ENCODE measurements at places on chromosomes 3 and 15. TPM values are rescaled to one million over a fixed set of nuclear protein-coding genes. Genes with fewer than 3 reads are reported as not detected.
A peak's percentile ranks its signal among the peaks of the same experiment; 100 is the strongest.

MCTP2 gene
- total RNA-seq = 31.6 TPM

PLAAT1 gene
- not detected for total RNA-seq

TWF2 gene
- 35.8 TPM for total RNA-seq

SPSB4 gene
- total RNA-seq = 18.2 TPM

CTXN2 gene
- total RNA-seq = 0.52 TPM

COL6A5 gene
- not detected for total RNA-seq

XRN1 gene
- total RNA-seq = 37.2 TPM

CTNNB1 gene
- 266 TPM for total RNA-seq

DNA sequence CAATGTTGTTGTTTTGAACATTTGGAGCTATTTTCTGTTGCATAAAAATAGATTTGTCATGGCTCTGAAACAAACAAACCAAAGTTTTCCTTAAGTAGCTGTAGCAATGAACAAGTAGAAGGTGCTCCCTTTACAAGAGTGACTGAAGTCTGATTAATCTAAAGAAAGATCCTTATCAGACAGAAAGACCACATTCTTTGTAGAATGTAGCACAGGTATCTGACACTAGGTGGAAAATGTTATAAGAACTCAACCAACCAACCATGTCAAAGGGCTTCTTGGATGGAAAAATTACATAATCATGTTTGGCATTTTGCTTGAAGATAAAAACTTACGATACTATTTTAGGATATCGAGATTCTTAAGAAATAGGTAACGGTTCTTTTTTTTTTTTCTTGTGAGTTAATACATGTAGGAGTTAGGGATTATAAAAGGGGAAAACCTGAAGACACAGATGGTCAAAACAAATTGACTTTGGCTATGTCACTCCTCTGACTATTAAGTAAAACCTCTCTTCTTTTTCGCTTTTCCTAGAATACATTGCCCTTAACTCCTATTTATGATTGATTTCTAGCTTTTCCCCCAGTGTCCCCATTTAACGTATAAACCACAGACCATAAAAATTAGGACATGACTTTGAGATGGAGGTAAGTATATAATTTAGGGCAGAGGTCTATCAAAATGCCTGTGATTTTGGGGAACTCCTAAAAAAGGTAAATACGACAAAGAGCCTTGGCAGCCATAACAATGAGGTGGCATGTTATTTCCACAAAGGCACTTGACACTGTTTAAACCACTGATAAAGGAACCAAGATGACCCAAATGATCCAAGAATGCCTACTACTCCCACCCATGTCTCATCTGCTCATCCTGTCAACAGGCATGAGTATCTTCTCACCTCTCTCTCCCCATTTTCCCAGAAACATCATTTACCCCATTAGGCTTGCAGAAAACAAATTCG is 72.0 kb downstream of the CCR4 start:
- DNase-seq = no peak
- no peak overlapping the region for H3K27ac ChIP-seq
- H3K4me3 ChIP-seq = no peak overlapping the region
- H3K27me3 ChIP-seq = no peaks in the 10 kb centered on the region

DNA sequence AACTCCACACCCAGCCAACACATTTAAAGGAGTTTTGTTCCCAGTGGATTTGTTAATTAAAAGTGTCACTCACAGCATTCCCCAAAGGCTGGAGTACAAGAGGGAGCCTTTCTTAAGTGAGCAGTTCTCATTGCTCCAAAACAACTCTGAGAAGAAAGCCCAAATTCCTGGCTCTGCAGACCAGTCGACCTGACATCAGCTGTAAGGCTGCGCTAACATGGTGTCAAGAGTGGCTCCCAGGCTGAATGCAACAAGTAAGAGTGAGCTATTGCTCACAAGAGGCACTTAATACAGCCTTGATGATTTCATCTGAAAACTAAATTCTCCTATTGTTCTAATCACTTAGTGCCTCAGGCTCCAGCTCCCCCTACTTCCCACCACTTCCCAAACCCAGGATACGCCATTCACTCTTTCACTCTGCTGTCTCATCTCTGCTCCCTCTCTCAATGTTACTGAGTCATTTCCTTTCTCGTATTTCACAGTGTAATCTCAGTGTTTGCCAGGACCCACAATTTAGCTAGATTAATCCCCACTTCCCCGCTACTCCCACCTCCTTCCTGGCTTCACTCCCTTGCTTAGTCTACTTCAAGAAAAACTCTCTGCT is 81.8 kb downstream of the WWTR1 start:
- no peaks in the 10 kb centered on the region for H3K36me3 ChIP-seq
- H3K27me3 ChIP-seq = no peaks in the 10 kb centered on the region
- no peak overlapping the region for H3K4me3 ChIP-seq
- peak; percentile 25 for DNase-seq
- peaks cover 27% of the 10 kb centered on the region for H3K4me1 ChIP-seq

DNA sequence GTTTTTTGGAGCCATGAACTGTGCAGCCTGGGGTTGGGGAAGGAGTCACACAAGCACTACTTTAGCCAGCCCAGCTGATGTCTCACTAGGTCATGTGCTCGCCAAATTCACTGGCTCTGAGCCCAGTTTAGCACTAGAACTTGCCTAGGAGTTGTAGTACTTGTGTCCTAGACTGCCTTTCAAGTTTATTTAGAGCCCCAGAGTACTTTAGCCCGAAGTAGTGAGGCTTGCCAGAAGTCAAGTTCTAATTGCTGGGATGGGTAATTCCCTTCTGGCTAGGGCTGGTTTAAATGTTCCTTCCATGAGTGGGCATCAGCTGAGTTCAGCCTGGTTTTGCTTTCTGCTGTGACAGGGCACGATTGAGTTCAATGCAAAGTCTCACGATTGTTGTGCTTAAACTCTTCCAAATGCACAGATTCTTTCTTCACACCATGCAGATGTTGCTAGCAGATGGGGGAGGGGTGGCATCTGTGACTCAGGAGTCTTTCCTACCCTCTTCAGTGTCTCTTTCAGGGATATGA is 228.2 kb upstream of the ZPLD1 start:
- no peak overlapping the region for H3K27ac ChIP-seq
- no peak overlapping the region for H3K4me3 ChIP-seq
- peak; percentile 65 for DNase-seq

DNA sequence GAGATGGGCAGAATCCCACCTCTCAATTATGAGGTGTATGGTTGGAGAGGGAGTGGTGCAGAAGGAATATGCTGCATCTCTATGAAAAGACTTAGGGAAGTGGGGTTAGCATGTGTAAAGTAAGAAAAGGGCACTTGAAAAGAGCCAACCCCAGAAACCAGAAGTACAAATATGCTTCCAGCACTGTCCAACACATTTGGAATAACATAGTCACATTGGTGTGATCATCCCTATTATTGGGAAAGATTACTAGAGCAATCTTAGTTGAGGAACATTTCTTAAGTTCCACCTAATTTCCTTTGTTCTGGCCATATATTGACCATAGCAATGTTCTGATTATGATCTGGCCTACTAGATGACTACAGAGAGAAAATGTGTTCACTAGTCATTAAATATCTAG is 34.3 kb downstream of the HMG20A start:
- no peak overlapping the region for H3K27ac ChIP-seq
- DNase-seq = no peak
- H3K4me3 ChIP-seq = no peak overlapping the region
- no peaks in the 10 kb centered on the region for H3K36me3 ChIP-seq
- peaks cover 21% of the 10 kb centered on the region for H3K4me1 ChIP-seq

GRCh38 chr15:67407786-67408185 is 113.1 kb upstream of the C15orf61 start:
- H3K27ac ChIP-seq = no peak overlapping the region
- H3K27me3 ChIP-seq = no peaks in the 10 kb centered on the region
- no peak overlapping the region for H3K4me3 ChIP-seq
- H3K36me3 ChIP-seq = no peaks in the 10 kb centered on the region
- H3K4me1 ChIP-seq = peaks cover 7% of the 10 kb centered on the region
- no peak for DNase-seq

GRCh38 chr3:81758275-81758674 is 3.2 kb downstream of the GBE1 start:
- H3K4me1 ChIP-seq = peaks cover 24% of the 10 kb centered on the region
- DNase-seq = no peak
- H3K27me3 ChIP-seq = no peaks in the 10 kb centered on the region
- H3K36me3 ChIP-seq = no peaks in the 10 kb centered on the region
- H3K27ac ChIP-seq = no peak overlapping the region

GRCh38 chr3:45095916-45096526 is 50.2 kb downstream of the CDCP1 start:
- no peaks in the 10 kb centered on the region for H3K36me3 ChIP-seq
- H3K27me3 ChIP-seq = no peaks in the 10 kb centered on the region
- no peak for DNase-seq
- no peak overlapping the region for H3K27ac ChIP-seq
- peaks cover 10% of the 10 kb centered on the region for H3K4me1 ChIP-seq

GRCh38 chr15:29140475-29141307 is 128.9 kb downstream of the NSMCE3 start:
- no peak overlapping the region for H3K27ac ChIP-seq
- no peak for DNase-seq
- no peaks in the 10 kb centered on the region for H3K36me3 ChIP-seq
- peaks cover 13% of the 10 kb centered on the region for H3K4me1 ChIP-seq

DNA sequence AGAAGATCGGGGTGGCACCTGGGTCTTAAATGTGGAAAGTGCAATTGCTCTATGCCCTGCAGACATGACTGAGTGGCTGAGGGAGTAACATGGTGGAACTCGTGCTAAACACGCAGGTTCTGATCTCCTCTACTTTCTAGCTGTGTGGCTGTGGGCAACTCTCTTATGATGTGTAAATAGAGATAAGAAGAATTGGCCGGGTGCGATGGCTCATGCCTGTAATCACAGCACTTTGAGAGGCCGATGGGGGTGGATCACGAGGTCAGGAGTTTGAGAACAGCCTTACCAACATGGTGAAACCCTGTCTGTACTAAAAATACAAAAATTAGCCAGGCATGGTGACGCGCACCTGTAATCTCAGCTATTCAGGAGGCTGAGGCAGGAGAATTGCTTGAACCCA is 67.7 kb downstream of the CLDN11 start:
- DNase-seq = no peak
- H3K27ac ChIP-seq = no peak overlapping the region
- H3K4me1 ChIP-seq = no peaks in the 10 kb centered on the region
- H3K36me3 ChIP-seq = no peaks in the 10 kb centered on the region
- H3K4me3 ChIP-seq = no peak overlapping the region

All from body of pancreas (tissue), 4 donors.